A673 (cell line): ENCODE measurements at places on chromosomes 13 and 19. TPM values are rescaled to one million over a fixed set of nuclear protein-coding genes. Genes with fewer than 3 reads are reported as not detected.

SNRPD2 gene
- 590 and 597 TPM in 2 replicates for total RNA-seq

NUP58 gene
- total RNA-seq, result 101 TPM in 2 replicates

PDX1 gene
- not detected in 2 replicates for total RNA-seq

ADAMTS10 gene
- 29.5 and 40.5 TPM in 2 replicates for total RNA-seq

LIG1 gene
- total RNA-seq, result 200 and 204 TPM in 2 replicates

SPINT2 gene
- 0.42 TPM in 1 of 2 replicates, not detected in the other for total RNA-seq

COX7A1 gene
- not detected in 2 replicates for total RNA-seq

GRCh38 chr19:7677669-7678311, 900 bp downstream of the MCEMP1 start:
- no peak for DNase-seq

GRCh38 chr19:29623726-29624488, 17.8 kb downstream of the POP4 start:
- DNase-seq, result no peak

- DNase-seq, result peak; percentile 74
Measured at GRCh38 chr19:45477713-45478453, 10.1 kb downstream of the FOSB start.

DNA sequence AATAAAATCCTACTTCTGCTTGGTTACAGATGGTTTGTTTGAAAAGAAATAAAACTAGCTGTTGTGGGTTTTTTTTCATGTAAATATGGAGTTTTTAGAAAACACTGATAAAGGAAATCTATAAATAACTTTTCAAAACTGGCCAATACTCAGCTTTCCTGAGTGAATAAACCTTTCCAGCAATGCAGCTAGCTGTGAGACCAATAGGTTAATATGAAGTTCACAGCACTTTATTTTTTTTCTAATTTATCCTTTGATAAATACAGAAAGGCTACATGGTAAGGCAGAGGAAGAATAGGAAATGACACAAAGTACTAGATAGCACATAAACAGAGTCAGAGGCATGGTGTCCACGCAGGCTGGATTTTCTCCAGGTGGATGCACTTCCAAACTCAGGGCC, 154.0 kb downstream of the COG6 start:
- no peak for DNase-seq

GRCh38 chr19:17692566-17692965, 4.4 kb upstream of the UNC13A start:
- DNase-seq, result no peak

GRCh38 chr19:3945838-3946237, 13.0 kb downstream of the NMRK2 start:
- DNase-seq, result no peak

DNA sequence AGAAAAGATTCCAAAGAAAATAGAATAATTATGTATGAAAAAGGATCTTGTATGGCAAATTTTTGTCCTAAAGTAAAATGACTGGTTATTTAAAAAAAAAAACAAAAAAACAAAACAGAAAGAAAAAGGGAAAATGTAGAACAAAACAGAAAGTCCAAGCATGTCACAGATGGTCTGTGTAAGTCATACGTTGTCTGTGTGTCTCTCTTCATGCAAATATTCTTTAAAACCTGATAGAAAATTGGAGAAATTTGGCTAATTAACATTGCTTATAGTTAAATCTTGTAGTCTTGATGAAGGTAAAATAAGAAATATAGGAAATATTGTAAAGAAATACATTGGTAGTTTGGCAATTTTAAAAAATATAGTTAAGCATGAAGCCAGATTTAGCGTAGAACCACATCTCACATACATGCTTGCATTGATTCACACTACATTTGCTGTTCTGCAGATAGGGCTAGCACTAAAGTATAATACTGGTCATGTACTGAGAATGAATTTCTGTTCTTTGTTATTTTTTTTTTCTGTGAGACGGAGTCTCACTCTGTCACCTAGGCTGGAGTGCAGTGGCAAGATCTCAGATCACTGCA, 58.4 kb downstream of the SPRYD7 start:
- DNase-seq, result no peak

GRCh38 chr13:104530741-104531140, 1464.5 kb upstream of the SLC10A2 start:
- peak; percentile 37 for DNase-seq

DNA sequence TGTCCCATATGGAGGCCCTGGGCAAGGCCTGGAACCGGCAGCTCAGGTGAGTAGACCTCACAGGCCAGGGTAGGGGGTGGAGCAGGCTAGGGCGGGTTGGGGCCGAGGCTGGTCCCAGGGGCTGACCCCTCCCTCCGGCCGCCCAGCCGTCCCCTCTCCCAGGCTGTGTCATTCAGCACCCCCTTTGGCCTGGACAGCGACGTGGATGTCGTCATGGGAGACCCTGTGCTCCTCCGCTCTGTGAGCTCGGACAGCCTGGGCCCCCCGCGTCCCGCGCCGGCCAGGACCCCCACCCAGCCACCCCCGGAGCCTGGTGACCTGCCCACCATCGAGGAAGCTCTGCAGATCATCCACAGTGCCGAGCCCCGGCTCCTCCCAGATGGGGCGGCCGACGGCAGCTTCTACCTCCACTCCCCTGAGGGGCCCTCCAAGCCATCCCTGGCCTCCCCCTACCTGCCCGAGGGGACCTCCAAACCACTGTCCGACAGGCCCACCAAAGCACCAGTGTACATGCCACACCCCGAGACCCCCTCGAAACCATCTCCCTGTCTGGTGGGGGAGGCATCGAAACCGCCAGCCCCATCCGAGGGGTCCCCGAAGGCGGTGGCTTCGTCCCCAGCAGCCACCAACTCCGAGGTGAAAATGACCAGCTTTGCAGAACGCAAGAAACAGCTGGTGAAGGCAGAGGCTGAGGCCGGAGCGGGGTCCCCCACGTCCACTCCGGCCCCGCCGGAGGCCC, 16.0 kb downstream of the CAMSAP3 start:
- DNase-seq, result no peak

DNA sequence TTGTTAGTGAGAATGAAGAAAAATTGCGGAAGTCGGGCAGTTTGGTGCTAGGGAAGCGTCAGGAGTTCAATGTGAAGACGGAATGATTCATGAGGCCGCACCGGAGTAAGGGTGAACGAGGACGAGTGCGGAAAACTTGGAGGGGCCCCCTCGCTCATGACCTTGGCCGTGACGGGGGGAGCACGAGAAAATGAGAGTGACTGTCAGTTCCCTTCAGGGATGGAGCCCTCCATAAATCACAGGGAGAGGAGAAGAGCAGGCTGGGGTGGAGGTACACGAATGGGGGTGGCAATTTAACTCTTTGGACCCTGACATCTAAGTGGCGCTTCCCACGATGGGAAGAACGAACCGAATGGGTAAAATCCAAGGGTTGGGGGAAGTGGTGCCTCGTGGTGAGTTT, 486.4 kb downstream of the TSHZ3 start:
- no peak for DNase-seq

- DNase-seq, result no peak
Measured at GRCh38 chr13:99085808-99086266, 108.0 kb upstream of the DOCK9 start.

DNA sequence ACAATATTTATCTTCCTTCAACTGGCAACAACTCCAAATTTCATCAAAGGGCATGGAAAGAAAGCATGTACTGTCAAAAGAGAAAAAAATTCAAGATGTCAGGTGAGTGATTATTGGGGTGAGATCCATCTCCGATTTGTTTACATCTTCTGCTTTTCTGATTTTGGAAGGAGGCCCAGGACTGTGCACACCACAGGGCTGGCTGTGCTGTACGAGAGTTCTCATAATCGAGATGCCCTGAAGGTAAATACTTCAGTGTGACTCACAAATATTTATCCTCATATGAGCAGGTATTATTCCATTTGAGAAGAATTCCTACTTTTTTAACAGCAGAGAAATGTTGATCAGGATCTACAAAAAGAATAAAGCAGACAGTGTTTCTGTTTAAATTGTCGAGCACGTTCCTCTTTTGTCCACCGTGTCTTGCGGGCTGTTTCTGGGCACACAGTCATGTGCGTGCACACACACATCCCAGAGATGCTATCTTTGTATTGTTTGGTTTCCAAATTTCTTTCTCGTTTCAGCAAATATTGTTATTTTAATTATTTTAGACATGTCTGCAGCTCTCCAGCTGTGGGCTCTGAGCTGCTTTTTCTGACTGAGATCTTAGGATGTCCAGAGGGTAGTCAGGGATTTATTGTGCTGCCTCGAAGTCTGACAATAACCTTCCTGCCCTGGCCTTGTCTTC, 103.8 kb downstream of the KL start:
- no peak for DNase-seq

DNA sequence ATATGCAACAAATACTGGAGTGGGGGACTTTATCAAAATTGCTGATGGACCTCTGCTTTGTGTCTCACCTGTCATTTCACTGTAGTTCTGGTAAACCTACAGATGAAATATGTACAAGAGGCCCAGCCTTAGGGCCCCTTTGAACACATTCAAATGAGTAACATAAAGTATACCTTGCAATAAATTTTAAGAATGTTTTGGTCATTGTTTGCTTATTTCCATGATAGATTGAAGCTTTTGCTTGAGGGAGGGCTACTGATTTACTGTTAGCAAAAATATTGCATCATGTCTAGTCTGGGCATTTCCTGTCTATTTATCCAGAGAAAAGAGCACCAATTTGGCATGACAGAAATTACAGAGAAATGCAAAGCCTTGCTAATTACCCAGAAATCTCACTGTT, 705.5 kb upstream of the PCDH9 start:
- peak; percentile 26 for DNase-seq

- DNase-seq, result no peak
Measured at GRCh38 chr13:25800523-25800922, 251.3 kb downstream of the SHISA2 start.

GRCh38 chr13:73754727-73755292, 379.4 kb downstream of the KLF12 start:
- DNase-seq, result peak; percentile 90

DNA sequence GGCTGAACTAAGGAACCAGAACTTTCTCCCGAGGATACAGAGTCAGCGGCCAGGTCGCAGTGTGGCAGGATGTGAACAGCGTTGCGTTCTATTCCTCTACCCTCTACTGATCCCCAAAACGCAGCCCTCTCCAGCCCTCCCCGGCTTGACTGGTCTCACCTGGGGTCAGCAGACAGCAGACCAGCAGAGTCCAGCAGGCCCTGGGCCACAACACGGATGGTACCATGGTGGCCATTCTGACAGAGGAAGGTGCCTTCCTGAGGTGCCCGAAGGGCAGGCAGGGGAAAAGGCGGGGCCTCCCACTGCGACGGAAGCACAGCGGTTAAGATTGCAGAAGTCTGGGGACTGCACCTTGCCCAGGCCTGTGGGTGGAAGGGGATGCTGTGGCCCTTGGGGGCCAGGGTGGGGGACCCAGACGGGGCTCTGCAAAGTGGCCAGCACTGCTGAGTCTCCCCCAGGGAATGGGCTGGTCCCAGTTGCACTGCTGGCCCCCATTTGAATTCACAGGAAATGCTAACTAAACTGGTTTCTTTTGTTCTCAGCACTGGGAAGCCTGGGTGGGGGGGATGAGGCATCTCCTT, at the start of gene ICAM3:
ICAM3 (minus strand) TSS at position 245 of the 581 bp plus-strand sequence; CDS start at position 235, 10 bp downstream.
- DNase-seq, result no peak

DNA sequence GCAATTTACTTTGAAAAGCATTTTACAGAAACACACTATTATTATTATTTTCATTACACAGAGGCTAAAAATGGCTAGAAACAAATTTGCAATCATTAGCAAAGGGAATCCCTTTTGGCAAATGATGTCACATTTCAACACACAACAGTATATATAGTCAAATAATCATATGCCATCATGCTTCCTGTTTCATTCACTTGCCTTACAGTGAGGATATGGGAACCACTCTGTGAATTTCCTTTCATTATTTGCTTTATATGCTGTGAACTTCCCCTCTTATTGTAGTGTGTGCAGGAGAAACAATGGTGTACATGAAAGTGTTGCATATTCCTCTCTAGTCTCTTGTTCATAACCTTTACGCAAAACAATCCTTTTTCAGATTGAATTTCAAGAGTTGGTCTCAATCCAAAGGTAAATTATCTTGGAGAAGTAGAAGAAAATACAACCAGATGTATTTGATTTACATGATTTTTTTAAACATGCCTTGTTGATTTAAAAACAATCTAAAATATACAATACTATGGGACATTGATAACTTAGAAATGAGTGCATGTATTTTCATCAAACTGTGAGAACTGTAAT, 657.3 kb downstream of the EFNB2 start:
- peak; percentile 5 for DNase-seq

DNA sequence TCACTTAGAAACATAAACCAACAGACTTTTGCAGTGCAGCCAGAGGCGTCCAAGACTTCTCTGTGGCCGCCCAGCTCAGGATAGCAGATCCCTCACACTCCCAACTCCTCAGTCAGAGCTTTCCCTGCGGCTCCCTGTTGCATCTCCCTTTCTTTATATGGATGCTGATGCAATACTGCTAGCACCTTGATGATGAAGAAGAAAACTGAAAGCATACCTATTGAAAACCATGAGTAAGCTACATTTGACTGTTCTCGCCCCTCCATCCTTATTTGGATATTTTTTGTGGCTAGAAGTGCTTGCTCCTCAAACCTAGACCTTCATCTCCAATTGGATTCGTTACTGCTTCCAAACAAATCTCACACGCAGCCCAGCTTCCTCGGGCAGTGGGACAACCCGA, 57.3 kb upstream of the UBL3 start:
- DNase-seq, result no peak

DNA sequence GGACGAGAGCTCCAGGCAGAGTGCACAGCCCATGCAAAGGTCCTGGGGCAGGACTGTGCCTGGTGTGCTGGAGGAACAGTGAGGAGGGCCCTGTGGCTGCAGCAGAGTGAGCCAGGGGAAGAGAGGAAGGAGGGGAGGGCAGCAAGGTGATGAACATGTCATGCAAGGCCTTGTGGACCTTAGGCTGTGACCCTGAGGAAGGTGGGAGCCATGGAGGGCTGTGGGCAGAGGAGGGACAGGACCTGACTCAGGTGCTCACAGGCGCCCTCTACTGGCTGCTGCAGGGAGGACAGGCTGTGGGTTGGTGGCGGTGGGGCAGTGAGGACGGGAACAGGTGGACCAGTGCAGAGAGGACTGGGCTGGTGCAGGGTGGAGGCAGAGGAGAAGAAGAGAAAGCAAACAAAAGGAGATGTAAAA, 170.3 kb downstream of the PTPRS start:
- DNase-seq, result no peak

- peak; percentile 14 for DNase-seq
Measured at GRCh38 chr13:70723732-70724131, 615.5 kb upstream of the KLHL1 start.

- DNase-seq, result no peak
Measured at GRCh38 chr19:3115916-3116602, 19.8 kb upstream of the GNA15 start.

GRCh38 chr19:34217952-34218817, 36.2 kb upstream of the GARRE1 start:
- peak; percentile 85 for DNase-seq

GRCh38 chr19:51660975-51661600, 14.5 kb upstream of the SIGLEC14 start:
- peak; percentile 85 for DNase-seq

DNA sequence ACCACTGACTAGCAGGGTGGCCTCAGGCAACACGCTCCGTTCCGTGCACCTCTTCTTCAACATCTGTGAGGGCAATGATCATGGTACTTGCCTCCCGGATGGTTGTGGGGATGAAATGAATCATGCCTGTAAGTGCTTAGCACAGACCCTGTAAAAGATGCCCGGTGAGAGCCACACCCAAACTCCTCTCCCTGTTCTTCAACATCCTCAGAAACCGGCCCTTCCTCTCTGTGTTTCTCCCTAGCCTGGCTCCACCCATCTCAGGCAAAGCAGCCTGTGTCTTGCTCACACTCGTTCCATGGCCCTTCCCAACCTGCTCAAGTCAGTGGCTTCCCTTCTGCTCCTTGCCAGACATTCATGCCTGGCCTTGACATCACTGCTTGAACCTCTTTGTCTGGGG, 5.8 kb upstream of the DMKN start:
- DNase-seq, result no peak
